ENCODE measurements at places on chromosomes 12 and 14.
A peak's percentile ranks its signal among the peaks of the same experiment; 100 is the strongest.

DNA sequence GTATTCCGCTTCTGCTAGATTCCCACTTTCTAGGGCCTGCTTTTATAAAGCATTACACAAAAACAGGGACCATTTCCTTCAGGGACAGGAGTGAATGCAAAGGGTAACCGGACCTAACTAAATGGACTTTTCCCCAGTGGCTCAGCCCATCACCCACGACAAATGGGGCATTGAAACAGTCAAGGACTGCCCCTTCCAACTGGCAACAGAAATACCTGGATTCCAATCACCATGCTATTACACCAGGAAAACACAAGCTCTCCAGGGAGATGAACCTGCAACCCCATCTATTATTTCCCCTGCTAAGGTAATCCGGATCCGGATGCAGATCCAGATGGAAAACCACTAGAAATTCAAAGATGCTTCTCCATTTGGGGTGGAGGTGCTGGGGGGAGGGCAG is 1.0 kb downstream of the MPHOSPH9 start:
- DNase-seq = no peak

- no peak for DNase-seq
Measured at GRCh38 chr12:21346542-21347205, 12.0 kb upstream of the SLCO1A2 start.

DNA sequence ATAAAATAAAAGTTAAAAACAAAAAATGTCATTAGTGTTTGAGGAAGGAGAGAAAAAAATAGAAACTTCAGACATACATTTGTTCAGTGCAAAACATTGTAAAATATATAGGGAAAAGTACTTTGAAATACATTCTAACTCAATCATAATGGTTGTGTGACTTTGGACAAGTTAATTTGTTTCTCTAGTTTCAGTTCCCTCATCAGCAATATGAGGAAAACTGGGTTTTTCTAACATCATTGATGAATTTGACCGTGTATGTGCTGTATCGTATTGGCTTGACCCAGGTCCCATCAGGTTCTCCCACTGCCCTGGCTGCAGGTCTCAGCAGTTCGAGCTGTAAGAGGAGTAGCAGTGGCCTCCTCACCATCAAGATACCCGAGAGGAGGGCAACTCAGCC is 173.9 kb upstream of the ATF7IP start:
- no peak for DNase-seq

DNA sequence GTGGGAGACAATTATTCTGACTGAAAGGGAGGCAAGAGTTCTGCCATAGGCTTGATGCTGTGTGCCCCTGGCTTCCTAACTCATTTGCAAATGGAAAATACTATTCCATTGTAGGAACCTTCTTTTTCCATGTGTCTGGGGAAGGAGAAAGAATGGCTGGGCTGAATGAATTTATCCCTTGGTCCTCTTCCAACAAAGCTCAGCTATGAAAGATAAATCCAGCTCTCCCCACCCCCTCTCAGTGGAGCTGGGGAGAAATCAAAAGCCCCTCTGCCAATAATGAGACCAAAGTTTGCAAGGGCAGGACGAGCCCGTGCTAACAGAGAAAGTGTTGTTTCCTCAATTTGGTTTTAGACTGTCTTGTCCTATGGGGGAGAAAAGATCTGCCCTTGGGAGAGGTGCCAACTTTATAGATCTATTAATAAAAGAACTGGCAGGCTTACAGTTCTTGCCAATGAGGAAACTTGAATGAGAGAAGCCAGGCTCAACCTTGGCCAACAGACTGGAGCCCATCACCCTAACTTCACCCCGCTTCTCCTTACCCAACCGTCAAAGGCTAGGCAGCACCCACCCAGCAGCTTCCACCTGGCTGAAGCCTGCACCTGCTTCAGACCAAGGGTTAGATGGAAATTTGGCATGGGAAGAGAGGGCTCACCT is 8.9 kb upstream of the TCL1B start:
- no peak for DNase-seq

- DNase-seq = no peak
Measured at GRCh38 chr14:100224229-100224866, 14.6 kb upstream of the YY1 start.

DNA sequence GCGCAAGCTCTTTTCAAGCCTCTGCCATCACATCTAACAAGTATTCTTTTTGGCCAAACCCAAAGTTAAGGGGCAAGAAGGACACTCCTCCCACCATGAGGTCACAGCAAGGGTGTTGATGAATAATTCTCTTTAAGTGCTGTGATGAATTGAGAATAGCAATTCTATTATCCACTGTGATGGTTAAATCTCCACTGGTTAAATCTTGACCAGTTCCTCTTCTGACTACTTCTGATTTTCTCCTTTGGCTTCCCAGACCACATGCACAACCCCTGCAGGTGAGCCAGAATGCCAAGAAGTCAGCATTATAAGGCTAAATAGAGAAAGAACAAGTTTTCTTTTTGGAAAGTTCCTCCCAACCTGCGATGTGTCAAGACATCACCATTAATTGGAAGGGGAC is 90.6 kb upstream of the BCL2L14 start:
- no peak for DNase-seq

- no peak for DNase-seq
Measured at GRCh38 chr14:75242546-75243273, 35.9 kb upstream of the FOS start.

- no peak for DNase-seq
Measured at GRCh38 chr12:121883315-121883660, 5.3 kb upstream of the PSMD9 start.

DNA sequence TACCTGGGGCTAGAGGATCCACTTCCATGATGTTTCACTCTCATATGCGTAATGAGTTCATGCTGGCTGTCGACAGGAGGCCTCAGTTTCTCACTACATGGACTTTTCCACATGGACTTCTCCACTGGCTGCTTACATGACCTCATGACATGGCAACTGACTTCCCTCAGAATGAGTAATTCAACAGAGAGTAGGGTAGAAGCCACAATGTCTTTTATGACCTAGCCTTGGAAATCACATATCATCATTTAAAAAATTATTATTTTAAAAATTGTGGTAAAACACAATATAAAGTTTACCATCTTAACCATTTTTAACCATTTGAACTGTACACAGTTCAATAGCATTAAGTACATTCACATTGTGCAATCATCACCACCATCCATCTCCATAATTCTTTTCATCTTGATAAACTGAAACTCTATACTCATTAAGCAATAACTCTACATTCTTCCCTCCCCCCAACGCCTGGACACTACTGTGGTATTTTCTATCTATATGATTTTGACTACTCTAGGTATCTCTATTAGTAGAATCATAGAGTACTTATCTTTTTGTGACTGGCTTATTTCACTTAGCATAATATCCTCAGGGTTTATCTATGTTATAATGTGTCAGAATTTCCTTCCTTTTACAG is 144.5 kb downstream of the TGFB3 start:
- no peak for DNase-seq

DNA sequence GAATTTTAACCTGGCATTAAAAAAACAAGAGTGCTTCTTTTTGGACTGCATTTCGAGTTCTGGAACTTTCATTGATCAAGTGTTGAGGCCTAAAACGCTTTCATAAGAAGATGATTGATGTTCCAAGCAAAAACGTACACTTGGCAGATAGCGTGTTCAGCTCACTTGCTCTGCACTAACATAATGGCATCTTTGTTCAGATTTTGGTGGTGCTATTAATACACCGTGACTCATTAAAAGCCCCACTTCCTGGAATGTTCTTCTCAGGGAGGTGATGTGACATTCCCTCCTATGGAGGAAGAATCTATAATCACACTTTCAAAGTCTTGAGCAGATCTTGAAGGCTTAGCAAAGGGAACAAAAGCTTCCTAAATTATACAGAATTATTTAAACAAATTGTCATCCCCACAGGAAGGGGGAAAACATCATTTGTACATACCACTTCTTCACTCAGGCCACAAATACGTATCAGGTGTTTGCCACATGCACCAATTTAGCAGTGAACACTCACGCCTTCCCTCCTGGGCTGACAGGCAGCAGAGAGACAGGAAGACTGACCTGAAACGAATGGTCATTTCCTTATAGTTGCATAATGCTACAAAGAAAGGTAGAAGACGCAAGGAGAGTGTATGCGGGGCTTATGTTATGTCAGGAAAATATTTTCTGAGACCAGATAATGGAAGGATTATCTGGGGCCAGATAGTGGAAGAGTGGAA is 15.4 kb downstream of the HSP90AA1 start:
- DNase-seq = no peak

DNA sequence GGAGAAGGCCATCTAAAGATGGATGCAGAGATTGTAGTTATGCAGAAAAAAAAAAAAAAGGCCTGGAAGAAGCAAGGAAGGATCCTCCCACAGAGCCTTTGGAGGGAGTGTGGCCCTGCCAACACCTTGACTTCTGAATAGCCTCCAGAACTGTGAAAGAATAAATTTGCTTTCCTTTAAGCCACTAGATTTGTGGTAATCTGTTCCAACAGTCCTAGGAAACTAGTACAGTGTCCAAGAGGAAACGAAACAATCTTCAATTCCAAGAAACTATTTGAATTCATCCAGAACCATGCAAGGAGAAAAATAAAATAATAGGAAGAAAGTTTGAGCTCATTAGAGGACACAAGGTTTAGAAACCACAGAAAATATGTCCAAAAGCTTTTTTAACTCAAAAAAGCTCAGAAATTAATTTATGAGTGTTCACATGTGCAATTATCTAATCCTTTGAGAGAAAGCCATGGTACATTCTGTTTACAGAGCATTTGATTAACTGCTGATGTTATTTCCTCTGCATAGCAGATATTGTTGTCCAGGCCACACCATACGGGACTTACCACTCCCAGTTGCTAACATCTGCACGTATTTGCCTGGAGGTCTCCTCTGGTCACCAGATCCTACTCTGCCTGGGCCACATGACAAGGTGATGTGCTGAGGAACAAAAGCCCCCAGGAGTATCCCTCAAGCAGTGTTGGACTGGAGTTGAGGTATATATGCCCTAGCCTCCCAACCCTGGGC is 30.0 kb upstream of the STAB2 start:
- no peak for DNase-seq

DNA sequence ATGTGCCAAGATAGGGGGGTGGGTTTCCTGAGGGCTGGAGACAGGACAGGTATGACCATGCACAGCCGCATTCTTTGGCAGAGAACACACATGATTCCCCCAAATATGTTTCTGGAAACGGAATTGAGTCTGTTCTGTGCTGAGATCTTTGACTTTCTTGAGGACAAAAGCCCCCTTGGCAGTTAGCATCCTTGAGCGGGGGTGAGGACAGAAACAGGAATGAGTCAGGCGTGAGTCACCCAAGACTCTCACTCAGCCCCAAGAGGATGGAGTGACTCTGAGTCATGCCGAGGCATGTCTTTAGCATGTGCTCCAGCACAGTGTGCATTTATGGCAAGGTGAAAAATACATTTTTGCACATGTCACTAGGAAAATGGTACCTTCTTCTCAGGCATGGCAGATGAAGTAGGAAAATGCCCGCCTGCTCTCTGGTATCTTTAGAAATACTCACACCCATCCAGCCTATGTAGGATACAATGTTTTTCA is 52.1 kb downstream of the DAD1 start:
- peak; percentile 90 for DNase-seq

DNA sequence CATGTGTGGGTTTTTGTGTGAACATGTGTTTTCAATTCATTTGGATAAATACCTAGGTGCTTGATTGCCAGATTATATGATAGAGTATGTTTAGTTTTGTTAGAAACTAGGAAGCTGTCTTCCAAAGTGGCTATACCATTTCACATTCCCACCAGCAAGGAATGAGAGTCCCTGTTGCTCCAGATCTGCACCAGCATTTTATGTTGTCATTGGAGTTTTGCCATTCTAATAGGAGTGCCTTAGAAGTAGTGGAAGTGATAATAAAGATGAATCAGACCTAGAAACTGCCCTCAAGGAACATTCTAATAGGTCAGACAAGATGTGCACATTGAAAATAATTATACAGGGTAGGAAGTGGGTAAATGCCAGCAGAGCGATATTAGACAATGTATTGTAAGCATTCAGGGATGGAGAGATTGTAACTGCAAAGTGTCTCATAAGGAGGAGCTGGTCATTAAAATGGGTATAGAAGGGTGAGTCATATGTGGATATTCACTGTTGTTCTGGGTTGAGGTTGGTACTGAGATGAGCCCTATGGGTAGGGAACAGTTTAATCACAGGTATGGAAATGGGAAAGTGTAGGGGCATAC is 71.4 kb downstream of the MNAT1 start:
- peak; percentile 11 for DNase-seq

- DNase-seq = no peak
Measured at GRCh38 chr12:92036771-92037453, 108.7 kb downstream of the BTG1 start.

- no peak for DNase-seq
Measured at GRCh38 chr14:76950055-76951020, 78.2 kb downstream of the IRF2BPL start.

DNA sequence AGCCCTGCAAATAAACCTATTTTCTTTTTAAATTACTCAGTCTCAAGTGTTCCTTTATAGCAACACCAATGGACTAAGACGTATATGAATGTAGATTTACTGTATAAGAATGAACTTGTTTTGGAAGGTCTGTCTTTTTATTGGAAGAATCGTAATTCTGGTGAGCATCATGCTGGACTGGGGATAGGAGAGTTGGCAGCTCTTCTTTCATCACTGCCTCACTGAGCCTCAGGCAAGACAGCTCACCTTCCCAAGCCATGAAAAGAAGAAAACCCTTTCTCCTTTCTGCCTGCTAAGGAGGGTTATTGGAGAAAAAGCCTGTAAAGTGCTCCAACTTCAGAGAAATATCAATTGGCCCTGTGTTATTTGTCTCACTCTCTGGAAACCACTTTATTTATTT is 9.1 kb upstream of the RNF34 start:
- no peak for DNase-seq

DNA sequence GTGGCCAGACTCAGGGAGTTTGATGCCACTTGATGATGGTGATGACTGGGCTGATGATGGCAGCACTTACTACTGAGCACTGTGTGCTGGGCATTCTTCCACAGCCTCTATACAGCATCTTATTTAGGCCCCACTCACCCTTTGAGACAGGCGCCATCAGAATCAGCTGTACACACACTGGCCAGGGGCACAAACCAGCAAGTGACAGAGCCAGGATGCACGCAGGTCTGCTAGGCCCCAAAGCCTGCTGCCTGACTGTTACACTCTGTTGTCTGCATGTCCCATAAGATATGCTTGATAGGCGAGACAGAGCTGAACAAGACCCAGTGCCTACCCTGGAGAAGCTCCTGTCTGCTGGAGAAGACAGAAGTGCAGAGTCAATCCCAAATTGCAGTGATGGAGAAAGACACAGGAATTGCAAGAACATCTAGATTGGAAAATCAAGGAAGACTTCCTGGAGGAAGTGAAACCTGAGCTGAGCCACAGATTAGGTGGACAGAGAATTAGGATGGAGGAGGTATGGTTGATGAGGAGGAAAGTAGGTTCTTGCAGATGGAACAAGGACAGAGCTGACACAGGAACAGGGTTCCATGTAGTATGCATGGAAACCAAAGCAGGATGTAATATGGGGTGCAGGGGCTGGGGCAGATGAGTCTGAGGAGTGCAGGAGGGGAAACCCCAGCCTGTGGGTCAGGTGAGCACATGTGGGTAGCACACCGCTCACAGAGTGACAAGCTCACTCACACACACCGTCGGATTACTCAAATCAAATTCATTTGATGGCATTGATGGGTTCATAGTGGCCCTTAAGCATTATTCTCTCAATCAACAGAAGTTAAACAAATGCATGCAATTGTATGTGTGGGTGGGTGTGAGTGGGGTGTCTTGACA is 117.3 kb downstream of the BEGAIN start:
- no peak for DNase-seq

- no peak for DNase-seq
Measured at GRCh38 chr12:30643366-30643765, 52.3 kb downstream of the IPO8 start.
